Stimulated activated CD8-positive, alpha-beta memory T cell treated with anti-CD3 and anti-CD28 coated beads, Interleukin-12 subunit alpha, Interleukin-12 subunit beta, amount 100 ng/mL, for 1 hour (primary cell): ENCODE measurements at places on chromosomes 5 and 9.

DNA sequence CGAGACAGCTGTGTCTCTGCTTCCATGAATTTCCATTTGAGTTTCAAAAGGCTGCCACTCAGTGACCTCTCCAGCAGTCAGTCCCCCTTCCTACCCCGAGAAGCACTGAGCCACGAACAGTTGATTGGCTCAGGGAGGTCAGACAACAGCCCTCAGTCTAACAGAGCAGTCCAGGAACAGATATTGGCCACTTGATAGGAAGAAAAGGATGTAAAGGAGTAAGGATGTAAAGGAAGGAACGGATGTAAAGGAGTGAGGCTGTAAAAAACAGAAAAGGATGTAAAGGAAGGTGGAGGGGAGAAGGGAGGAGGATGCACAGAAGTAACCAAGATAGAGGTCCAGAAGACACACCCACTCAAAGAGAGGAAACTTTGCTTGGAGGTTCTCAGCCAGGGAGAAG, 3.2 kb upstream of the NR4A3 start:
- DNase-seq = no peak

DNA sequence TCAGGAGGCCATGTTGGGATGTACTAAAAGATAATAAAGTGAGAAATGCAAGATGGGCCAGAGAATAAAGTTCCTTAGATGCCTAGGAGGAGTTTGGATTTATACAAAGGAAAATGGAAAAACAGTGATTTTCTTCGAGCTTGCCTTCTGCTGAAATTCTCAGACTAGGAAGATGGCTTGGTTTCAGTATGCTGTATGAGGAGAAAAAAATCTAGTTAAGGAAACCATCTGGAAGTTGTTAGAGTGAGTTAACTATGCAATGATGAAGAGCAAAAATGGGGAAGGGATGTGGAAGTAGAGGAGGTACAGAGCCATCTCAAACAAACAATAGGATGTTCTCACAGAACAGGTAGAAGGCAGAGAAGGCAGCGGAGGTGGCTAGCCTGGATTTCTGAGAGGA, 162.9 kb upstream of the FTMT start:
- DNase-seq = no peak

- DNase-seq = no peak
Measured at GRCh38 chr5:113807427-113807991, 294.0 kb downstream of the YTHDC2 start.

- no peak for DNase-seq
Measured at GRCh38 chr9:131394464-131395156, 724 bp downstream of the PRRC2B start.

GRCh38 chr5:121182788-121183490, 668.7 kb upstream of the FTMT start:
- no peak for DNase-seq

- no peak for DNase-seq
Measured at GRCh38 chr5:131212471-131213021, 41.8 kb downstream of the LYRM7 start.

DNA sequence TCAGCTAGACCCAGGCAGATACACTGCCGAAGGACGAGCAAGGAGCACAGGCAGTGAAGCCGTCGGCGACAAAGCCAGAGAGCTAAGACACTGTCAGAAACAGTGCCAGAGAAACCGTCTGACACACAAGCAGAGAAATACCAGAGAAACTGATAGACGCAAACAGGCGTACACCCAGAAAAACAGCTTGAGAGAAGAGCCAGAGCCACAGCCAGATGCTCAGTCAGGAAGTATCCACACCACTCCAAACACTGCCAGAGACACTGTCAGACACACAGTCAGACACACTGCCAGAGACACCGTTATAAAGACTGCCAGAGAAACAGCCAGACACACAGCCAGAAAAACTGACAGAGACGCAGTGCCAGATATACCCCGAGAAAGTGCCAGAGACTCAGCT, 19.1 kb downstream of the CNTFR start:
- no peak for DNase-seq

DNA sequence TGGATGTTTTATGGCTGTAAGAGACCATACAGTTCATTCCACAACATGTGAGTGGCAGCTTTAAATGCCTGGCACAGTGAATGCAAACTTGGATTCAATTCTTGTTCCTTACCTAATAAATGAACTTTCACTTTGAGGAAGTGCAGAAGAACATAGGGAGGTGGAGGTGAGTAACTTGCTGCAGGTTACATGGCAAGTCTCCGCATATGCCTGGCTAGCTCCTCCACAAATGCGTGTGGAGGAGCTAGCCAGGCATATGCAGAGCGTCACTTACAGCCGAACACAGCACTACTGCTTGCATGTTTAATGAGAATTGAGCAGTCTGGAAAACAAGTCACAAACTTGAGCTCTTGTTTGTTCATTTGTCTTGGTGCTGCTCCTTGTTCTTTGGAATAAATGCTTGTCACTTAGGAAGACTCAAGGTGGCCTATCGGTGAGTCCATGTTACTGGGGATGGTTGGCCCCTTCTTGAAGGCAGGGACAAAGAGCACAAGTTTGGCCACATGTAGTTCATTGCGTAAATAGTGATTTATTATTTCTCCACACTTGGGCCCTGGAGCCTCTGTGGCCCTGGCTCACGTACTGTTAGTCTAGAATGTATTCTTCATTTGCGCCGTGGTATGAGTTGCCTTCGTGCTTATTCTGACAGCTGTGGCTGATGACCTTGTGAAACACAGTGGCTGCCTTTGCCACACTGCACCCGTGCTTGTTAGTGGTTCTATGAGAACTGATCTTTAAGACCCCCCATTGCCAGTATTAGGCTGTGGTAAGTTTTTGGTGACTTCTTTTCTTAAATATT, 3.1 kb downstream of the ISOC1 start:
- DNase-seq = no peak
